Stimulated activated CD4-positive, alpha-beta T cell treated with anti-CD3 and anti-CD28 coated beads, Interleukin-2, amount 100 ng/mL, for 48 hours (primary cell): ENCODE measurements at places on chromosomes 7 and 10.

- no peak for DNase-seq
Measured at GRCh38 chr10:5537684-5538083, 12.9 kb downstream of the CALML3 start.

- no peak for DNase-seq
Measured at GRCh38 chr10:88682491-88682890, 18.2 kb downstream of the LIPF start.

DNA sequence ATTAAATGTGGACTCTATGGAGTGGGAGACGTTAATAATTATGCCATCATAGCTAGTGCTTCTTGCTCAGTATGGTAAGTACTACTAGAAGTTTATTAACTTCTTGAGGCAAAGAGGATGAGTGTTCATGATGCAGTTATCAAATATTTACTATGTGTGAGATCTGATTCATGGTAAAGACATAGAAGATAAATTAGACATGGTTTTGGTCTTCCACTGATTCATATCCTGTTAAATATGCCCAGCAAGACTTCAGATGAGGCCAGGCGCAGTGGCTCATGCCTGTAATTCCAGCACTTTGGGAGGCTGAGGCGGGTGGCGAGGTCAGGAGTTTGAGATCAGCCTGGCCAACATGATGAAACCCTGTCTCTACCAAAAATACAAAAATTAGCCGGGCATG, 547.1 kb upstream of the ANKRD30A start:
- no peak for DNase-seq

GRCh38 chr7:74002474-74003017, 25.4 kb upstream of the ELN start:
- DNase-seq = no peak

DNA sequence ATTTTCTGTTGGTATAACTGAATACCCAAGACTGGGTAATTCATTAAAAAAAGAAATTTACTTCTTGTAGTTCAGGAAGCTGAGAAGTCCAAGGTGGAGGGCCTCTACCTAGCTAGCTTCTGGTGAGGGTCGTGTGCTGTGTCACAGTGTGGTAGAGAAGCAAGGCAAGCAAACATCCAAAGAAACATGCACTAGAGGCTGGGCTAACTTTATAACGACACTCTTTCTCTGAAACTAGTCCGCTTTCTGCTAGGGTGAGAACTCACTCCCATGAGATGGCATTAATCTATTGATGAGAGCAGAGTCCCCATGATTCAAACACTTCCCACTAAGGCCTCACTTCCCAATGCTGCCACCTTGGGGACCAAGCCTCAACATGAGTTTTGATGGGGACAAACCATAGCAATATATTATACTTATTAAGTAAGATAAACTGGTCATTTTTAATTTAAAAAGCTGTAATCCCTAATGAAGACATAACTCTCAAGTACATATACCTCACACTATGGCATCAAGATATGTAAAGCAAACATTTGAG, 50.8 kb downstream of the PHYHIPL start:
- no peak for DNase-seq

DNA sequence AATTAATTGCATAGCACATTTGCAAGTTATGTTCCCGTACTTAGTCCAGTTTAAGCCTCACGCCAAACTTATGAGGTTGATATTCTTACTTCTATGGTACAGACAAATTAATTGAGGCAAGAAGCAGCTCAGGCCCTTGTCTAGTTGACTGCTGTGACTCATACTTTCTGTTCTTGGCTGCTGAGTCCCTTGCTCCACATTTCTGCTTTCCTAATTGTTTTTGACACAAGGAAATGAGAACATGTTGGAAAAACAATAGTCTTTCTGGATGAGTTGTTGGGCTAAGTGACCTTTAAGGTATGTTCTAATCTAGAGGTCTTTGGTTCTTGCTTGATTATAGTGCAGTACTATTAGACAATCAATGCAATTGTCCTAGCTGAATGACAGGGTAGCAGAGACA, 331.8 kb downstream of the NRG3 start:
- DNase-seq = no peak

- DNase-seq = no peak
Measured at GRCh38 chr10:78260141-78260540, 226.5 kb downstream of the RPS24 start.

- DNase-seq = no peak
Measured at GRCh38 chr7:158460665-158461064, 127.0 kb downstream of the PTPRN2 start.

DNA sequence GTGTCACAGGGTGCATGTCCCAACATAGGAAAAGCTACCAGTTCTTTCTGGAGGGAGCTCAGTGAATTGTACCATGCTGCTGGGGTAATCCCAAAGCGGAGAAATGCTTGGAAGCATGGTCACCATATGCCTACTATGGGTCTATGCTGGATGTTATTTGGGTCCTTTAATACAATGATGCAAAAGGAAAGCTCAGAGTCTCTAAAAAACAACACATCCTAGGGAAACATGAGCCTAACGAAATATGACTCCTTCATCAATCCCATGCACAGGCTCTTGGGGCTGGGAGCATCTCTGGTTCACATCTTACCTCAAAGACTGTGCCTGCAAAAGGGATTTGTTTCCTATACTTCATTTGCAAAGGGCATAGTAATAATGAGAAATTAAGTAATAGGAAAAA, 65.2 kb downstream of the CUBN start:
- DNase-seq = no peak

- DNase-seq = no peak
Measured at GRCh38 chr10:75405598-75406461, 4.3 kb upstream of the ZNF503 start.

DNA sequence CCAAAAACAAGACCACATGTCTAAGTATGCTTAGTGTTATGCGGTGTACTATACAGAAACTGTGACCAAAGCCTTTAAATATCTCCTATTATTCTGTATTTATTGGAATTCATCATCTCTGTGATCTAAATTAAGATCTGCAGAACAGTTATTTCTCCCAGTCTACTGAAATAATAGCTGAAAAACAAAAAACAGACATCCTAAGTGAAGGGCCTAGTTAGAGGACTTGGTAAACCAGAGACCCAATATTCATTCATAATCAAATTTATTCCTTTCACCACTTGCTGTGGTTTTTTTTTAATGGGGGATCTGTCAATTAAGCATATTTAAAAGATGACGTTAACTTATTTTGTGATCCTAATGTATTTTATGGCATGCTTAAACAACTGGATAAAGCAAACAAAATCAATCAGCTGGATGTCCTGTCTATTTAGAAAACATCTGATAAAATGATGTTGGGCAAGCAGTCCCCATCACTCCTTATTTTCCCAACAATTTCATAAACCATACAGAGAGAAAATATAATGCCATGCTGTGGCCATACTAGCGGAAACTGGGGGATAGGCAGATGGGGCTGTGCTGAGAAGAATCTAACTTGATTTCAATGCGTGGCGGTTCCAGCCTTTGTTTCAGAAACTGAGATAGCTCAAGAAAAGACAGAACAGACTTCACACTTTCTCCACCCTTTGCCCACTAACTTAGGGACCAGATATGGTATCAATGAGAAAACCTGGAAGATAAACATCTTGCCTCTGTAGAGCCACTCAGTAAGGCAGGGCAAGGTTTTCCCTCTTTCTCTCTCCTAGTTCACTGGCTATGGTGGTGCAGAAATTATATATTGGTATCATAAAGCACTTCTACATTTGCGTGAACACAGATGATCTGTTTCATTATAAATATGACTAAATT, 32.9 kb downstream of the ICA1 start:
- DNase-seq = no peak

DNA sequence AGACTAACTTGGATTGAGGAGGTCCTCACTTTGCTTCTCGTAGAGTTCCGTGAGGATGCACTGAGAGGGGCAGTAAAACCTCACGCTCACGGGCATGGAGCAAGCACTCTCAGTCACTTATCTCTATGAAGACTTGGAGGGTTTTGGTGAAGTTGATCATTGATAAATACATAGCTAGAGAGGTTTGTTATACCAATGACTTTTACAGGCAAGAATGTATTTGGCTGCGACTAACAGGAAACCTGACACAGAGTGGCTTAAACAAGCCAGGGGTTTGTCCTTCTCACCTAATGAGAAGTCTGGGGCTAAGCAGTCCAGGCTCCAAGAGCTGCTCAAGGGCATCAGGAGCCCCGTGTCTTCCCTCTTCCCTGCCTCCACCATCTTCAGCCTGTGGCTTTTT, 6.1 kb downstream of the BICC1 start:
- DNase-seq = no peak

DNA sequence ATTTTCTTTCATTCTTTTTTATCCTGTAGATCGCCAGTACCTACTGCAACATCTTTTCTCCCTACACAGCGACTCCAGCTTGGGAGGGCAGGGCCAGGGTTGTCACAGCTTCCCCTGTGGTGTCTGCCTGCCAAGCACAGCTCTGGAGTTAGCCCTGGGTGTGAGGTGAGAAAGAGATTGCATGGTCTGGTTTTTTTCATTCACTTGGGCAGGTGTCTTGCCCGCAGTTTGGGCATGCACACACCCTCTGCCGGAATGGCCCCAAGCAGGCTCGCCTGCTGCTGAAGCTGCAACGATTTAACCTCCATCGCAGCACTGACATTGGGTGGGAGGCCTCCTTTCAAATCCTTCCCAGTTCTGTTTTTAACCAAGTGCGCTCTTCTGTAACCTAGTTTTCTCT, 132.8 kb downstream of the WNT2 start:
- no peak for DNase-seq

- no peak for DNase-seq
Measured at GRCh38 chr7:132966754-132967469, 115.0 kb downstream of the CHCHD3 start.

DNA sequence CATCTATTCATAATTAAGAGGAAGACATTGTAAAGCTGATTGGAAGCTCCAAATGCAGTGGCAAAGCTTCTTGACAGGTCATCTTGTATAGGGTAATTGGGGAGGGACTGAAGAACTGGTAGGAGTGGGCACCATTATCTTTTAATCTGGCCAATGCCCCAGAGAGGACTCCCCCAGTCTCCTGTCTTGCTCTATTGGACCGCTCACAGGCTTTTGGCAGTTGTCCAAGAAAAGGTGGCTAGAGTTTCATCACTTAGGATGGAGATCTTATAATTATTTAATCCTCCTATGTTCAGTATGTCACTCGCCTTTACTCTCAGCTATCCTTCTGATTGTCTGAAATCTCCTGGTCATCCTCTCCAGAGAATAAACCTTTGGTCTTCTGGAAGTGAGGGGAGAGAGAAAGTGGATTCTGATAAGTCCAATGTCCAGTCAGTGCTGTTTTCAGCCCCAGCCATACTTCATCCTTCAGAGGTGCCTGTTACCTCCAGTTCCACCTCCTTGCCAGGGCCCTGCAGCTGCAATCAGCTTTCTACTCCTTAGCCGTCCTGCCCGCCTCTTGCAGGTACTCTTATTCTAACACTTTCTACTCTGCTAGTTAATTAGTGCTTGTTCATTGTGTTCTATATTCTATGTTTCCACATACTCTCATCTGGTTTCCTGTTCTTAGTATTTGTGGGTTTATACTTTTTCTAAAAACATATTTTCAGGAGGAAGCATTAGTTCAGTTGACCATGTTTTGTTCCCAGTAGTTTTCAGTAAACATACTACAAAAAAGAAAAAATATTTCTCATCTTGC, 241.6 kb downstream of the NSUN6 start:
- no peak for DNase-seq

- no peak for DNase-seq
Measured at GRCh38 chr10:49271346-49271745, 27.6 kb upstream of the C10orf71 start.

DNA sequence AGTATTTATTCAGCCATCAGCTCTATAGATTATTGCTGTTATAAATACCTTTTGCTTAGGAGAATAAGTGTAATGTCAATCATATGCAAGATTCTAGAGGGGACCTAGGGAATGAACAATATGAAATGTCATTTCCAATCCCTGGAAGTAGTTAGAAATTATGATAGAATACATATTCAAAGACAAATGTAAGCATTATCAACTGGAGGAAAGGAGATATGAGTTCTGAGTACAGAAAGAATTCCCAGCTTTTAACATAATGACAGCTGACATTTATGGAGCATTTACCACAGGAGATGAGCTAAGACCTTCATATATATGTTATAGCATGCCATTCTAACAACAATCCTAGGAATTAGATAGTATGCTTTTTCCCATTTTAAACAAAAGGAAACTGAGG, 86.2 kb downstream of the FAM13C start:
- DNase-seq = no peak

DNA sequence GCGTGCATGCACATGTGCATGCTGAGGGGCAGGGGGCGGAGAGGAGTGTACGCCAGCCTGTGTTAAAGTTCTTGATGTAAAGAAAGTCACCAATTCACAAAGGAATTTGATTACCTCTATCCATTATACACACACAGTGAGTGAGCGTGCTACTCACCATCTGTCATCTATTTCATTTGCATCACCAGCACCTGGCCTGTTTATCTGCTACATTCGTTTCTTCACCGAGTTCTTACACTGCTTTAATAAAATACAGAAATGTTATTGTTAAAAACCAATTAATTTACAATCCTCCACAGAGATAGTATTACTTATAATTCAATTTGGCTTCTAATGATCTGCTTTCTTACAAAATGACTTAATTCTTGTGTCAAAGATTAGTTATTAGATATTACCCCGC, 32.6 kb downstream of the NEUROD6 start:
- DNase-seq = no peak

DNA sequence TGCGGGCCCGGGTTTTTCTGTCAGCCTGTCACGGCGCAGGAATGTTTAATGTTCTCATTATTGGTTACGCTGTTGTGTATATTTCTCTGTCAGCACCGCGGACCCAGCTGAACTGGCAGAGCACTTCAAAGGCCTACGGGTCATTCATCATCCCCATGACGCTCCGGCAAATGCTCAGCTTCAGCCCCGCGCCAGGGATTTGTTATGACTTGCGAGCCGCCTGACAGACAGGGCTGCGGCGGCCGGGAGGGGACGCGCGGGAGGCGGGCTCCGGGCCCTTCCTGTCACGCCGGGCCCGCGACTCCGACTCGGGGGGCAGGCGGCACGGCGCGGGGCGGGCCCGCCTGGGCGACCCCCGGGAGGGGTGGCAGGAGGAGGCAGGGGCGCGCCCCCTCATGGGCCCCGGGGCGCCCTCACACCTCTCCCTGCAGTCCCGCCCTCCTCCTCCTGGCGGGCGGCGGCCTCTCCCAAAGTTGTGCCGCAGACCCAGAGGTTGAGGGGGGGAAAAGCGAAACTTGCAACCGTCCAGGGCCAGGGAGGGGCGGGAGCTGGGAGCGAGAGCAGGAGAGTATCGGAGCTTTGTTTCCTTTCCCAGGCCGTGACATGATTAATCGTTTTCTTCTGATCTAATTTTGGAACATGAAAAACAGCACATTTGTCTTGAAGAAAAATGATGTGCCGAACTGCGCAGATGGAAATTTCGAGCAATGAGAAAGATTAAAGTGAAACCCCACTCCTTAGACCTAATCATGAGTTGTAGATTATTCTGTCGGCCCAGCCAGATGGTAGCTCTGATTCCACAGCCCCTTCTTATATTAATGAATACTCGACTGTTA, 59.3 kb upstream of the COMTD1 start:
- peak; percentile 69 for DNase-seq

GRCh38 chr7:42774436-42774835, 137.4 kb downstream of the C7orf25 start:
- DNase-seq = no peak

- no peak for DNase-seq
Measured at GRCh38 chr10:114694062-114694461, 36.0 kb upstream of the ABLIM1 start.
